ENCODE measurements at places on chromosomes 16 and 17. TPM values are rescaled to one million over a fixed set of nuclear protein-coding genes. Genes with fewer than 3 reads are reported as not detected.
A peak's percentile ranks its signal among the peaks of the same experiment; 100 is the strongest.

- DNase-seq: no peak
- peaks cover 6% of the 10 kb centered on the region for H3K4me1 ChIP-seq
- no peaks in the 10 kb centered on the region for H3K27me3 ChIP-seq
Measured at GRCh38 chr17:75260641-75261335, 618 bp downstream of the GGA3 start.

DNA sequence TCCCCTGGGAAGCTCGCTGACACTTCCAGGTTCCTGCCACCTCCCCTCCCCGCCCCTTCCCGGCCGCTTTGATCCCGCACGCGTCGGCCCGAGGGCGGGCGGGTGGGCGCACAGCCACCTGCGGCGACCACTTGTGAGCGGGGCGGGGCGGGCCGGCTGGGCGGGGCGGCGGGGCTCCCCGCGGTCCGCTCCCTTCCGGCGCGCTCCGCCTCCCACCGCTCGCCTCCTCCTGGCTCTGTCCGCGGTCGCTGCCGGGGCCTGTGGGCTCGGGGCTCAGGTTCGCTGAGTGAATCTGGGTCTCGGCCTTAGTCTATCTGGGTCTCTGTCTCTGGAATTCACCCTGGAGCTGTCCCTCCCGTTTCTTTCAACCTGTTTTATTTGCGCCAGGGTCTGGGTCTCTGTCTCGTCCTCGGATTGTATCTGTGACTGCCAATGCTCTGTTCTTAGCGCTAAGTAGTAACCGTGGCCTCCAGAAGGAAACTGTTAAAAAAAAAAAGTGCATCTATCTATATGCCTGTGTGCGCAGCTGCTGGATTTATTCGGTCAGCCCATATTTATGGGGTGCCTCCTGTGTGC is 2.7 kb upstream of the HES7 start:
- H3K4me3 ChIP-seq: peak overlapping the region; percentile 46
- H3K36me3 ChIP-seq: no peaks in the 10 kb centered on the region
- no peaks in the 10 kb centered on the region for H3K27me3 ChIP-seq
- peak; percentile 56 for DNase-seq
- peak overlapping the region; percentile 35 for H3K27ac ChIP-seq

DNA sequence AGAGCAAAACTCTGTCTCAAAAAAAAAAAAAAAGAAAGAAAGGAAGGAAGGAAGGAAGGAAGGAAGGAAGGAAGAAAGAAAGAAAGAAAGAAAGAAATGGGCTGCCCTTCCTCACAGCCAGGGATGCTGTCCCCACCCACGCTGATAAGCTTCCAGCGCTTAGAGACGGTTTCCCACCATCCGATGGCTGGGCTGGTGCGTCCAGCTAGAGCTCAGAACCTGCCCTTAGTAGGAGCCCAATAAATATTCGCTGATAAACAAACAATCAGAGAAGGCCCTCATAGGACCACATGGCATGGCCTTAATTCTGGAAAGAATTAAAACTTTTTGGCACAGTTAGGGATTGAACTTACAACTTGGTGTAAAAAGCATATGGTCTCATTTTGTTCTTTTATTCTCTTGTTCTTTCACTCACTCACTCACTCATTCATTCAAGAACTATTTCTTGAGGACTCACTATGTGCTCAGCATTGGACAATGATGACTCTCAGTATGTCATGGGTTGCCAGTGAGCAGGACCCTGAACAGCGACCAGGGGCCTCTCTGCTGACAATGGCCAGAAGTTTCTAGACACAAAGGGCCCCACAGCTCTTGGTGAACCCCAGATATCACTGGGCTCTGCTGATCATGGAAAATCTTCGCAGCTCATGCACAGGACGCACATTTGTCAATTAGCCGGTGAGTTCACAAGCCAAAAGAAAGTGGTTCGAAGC is 32.5 kb upstream of the TNRC6C start:
- H3K4me3 ChIP-seq: no peak overlapping the region
- no peaks in the 10 kb centered on the region for H3K36me3 ChIP-seq
- H3K27ac ChIP-seq: no peak overlapping the region
- H3K4me1 ChIP-seq: no peaks in the 10 kb centered on the region

DNA sequence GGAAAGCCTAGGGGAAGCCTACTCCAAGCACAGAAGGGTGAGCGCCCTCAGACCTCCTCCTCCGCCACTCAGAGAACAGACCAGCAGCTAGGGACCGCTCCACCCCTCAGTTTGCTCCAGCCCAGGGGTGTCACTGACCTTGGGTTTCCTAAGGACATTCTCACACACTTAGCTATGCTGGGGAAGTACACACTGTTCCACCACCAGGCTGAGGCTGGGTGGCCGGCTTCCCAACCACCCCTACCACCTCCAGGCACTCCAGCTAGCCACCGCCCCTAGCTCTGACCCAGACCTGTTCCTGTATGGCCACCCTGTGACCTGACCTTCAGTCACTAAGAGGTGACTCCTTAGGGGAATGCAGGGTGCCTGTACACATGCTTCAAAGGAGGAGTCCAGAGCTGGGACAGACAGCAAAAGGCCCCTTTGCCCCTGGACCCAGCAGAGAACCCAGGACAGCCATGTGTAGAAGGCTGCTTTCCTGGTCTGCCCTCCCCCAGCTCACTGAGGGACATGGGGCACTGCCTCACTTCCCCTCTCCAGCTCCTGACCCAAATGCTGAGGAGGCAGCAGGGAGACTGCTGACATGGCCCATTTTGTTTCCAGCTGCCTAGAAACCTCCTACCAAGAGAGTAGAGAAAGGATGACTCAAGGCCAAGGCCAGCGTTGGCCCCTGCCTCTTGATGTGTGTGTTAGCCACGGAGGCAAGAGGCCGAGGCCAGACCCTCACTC is 6.7 kb downstream of the HSPB9 start:
- no peak for DNase-seq
- no peak overlapping the region for H3K4me3 ChIP-seq
- H3K27ac ChIP-seq: no peak overlapping the region

DNA sequence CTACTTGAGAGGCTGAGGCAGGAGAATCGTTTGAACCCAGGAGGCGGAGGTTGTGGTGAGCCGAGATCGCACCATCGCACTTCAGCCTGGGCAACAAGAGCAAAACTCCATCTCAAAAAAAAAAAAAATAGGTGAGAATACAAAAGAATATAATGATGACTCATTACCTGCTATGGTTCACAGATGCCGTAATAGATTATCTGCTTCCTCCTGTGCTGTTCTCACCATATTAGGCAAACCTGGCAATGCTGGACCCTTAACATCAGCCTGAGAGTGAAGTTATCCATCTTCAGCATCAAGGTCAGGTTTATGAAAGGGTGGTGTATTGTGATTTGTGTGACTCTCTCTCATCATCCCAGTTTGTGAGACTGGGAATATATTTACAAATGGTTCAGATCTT is 271.3 kb upstream of the CPHXL start:
- no peaks in the 10 kb centered on the region for H3K4me1 ChIP-seq
- no peak overlapping the region for H3K27ac ChIP-seq
- DNase-seq: no peak
- no peaks in the 10 kb centered on the region for H3K36me3 ChIP-seq
- H3K27me3 ChIP-seq: no peaks in the 10 kb centered on the region

DNA sequence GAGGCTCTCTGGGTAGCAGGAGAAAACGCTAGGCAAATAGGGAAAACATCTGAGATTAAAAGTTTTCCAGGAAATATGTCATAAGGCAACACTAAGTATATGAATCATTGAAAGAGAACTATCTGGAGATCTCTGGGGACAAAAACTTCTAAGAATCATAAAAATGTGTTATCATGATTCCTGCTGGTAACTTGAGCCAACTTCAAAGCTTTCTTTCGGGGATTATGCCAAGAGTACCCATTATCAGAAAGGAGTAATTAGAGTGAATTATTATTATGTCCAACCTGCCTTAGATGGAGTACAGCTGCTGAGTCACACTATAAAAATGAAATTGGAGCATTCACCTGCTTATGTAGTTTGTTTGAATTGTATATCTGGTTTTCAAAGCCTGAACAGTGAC is 488.5 kb upstream of the SOX9 start:
- H3K4me1 ChIP-seq: no peaks in the 10 kb centered on the region
- H3K4me3 ChIP-seq: no peak overlapping the region
- no peaks in the 10 kb centered on the region for H3K36me3 ChIP-seq
- no peaks in the 10 kb centered on the region for H3K27me3 ChIP-seq
- no peak overlapping the region for H3K27ac ChIP-seq
- DNase-seq: no peak

DNA sequence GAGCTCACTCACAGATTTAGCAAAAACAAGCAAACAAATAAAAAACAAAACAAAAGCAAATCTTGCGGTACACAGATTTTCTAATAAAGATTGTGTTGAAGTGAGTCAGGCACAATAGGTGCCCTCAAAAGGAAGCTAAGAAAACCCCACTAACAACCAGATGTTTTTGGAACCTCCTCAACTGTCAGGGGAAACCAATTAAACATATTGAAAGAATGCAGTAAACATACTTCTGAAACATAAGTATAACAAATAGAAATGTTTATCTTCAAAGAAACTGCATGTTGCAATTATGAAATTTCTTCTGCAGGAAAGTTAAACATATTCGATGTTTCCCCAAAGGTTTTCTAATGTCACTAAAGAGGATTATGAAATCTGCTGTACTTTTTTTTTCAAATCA is 110.5 kb upstream of the CORO6 start:
- DNase-seq: no peak
- no peaks in the 10 kb centered on the region for H3K27me3 ChIP-seq
- H3K36me3 ChIP-seq: no peaks in the 10 kb centered on the region
- H3K4me1 ChIP-seq: no peaks in the 10 kb centered on the region
- no peak overlapping the region for H3K27ac ChIP-seq
- H3K4me3 ChIP-seq: no peak overlapping the region

DNA sequence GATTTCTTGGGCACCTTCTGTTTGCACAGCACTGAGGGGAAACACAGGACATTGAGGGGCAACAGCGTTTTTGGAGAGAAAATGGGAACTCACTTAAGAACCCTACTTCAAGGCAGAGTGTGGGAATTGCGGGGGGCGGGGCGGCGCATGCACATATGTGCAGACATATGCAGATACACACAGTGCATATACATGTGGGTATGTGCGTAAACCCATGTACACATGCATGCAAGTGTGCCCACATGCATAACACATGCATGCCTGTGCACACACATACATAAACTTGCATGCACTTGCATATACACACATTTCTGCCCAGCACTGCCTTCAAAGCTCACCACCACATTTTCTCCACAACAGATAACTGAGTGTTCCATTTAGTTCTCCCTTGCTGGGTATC is 32.4 kb downstream of the NLRC5 start:
- H3K27me3 ChIP-seq: no peaks in the 10 kb centered on the region
- DNase-seq: no peak
- no peaks in the 10 kb centered on the region for H3K36me3 ChIP-seq
- H3K4me3 ChIP-seq: no peak overlapping the region

GRCh38 chr17:73901661-73902415 is 257.6 kb upstream of the SDK2 start:
- no peaks in the 10 kb centered on the region for H3K27me3 ChIP-seq
- DNase-seq: no peak
- H3K36me3 ChIP-seq: no peaks in the 10 kb centered on the region
- H3K4me3 ChIP-seq: no peak overlapping the region
- H3K27ac ChIP-seq: no peak overlapping the region
- peaks cover 5% of the 10 kb centered on the region for H3K4me1 ChIP-seq

DNA sequence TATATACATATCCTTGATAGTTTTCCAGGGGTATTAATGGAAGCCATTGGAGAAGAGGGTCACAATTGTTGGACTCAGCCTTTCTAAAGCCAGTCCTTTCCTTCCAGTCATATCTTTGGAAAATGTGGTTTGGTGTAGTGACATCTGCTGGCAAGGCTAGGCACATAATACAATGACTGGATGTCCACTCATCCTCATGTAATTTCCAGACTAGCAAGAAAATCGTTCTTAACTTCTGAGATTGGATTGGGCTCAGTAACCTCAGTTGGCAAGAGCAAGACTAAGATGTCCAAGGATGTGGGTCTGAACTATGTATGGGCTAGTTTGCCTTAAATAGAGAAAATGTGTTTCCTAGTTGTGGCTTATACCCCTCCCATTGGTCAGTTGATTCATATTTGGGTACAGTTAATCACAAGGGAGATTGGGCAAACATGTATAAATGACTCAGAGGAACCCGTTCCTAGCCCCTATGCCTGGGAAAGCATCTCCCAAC is 8.7 kb upstream of the KAT7 start:
- H3K27ac ChIP-seq: no peak overlapping the region
- H3K27me3 ChIP-seq: no peaks in the 10 kb centered on the region
- no peak for DNase-seq

- peaks cover 10% of the 10 kb centered on the region for H3K4me1 ChIP-seq
- H3K27me3 ChIP-seq: no peaks in the 10 kb centered on the region
- no peak overlapping the region for H3K4me3 ChIP-seq
- no peak overlapping the region for H3K27ac ChIP-seq
Measured at GRCh38 chr17:41697122-41697962, 8.7 kb downstream of the EIF1 start.

GRCh38 chr16:29908719-29909220 is 8.5 kb downstream of the ASPHD1 start:
- H3K27ac ChIP-seq: no peak overlapping the region
- no peaks in the 10 kb centered on the region for H3K27me3 ChIP-seq
- DNase-seq: no peak
- no peak overlapping the region for H3K4me3 ChIP-seq
- H3K36me3 ChIP-seq: no peaks in the 10 kb centered on the region

GRCh38 chr17:75846692-75847613 is 2.7 kb upstream of the UNC13D start:
- H3K27me3 ChIP-seq: no peaks in the 10 kb centered on the region
- H3K4me1 ChIP-seq: peaks cover 6% of the 10 kb centered on the region
- no peak overlapping the region for H3K4me3 ChIP-seq
- no peaks in the 10 kb centered on the region for H3K36me3 ChIP-seq
- DNase-seq: no peak

- no peak overlapping the region for H3K27ac ChIP-seq
- no peaks in the 10 kb centered on the region for H3K27me3 ChIP-seq
- no peaks in the 10 kb centered on the region for H3K36me3 ChIP-seq
- H3K4me3 ChIP-seq: no peak overlapping the region
Measured at GRCh38 chr16:14955546-14956231, 18.4 kb downstream of the NPIPA1 start.

Gene PCTP
- total RNA-seq: 13.8 TPM

Gene FBXW10
- 0.20 TPM for total RNA-seq

All from ovary (tissue), 10 donors.